Brain pericyte (primary cell): ENCODE measurements at places on chromosomes 2 and 18.
A peak's percentile ranks its signal among the peaks of the same experiment; 100 is the strongest.

- DNase-seq: no peak
Measured at GRCh38 chr2:25215232-25215631, 46.9 kb upstream of the POMC start.

GRCh38 chr2:19900931-19901441 lies 797 bp downstream of the TTC32 start:
- DNase-seq: no peak

DNA sequence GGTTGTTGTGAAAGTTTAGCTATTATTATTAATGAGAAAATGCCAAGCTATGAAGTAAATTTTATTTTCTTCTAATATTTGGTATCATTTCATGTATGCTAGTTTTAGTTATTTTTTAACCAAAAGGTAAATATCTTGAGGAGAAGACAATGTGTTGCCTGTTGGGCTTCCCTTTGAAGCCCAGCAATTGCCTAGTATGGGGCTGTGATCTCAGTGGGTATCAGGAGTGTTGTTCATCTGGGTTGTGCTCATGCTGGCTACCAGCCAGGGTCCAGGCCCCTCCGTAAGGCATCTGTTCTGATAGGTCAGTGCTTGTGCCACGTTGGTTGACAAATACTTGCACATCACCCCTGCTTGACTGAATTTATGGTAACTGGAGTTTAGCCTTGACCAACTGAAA lies 38.0 kb upstream of the DARS1 start:
- no peak for DNase-seq

DNA sequence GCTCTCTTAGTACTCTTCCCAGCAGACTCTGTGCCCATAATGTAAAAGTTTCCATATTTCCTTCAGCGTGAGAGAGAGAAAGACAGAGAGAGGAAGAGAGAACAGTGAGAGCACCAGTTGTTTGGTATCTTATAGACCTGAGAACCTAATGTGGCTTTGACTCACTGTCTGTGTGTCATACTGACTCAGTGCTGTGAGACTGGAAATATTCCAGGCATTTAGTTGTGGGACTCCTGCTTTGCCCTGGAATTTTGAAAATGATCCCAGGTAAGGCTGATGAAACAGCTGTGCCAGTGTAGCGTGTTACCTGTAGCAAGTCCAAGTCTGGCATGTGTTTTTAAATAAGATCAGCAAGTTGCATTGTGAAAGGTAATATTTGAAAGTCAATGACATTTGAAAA lies 87.9 kb upstream of the KCNH7 start:
- DNase-seq: no peak

DNA sequence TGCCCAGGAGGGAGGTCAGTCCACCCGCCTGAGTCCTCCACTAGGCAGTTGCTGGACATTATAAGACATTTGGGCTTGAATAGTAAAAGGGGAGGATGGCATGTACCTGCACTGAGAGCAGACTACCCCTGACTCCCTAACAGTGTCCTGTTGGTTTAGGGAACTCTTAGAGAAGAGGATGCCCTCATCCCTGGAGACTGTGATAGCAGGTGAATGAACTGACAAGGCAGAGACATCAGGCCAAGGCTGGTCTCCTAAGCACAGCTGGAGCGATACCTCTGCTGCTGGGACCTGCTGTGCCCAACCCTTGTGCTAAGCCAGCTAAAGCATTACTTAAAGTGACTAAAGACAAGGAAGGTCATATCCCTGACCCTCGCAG lies 34.8 kb downstream of the PROC start:
- no peak for DNase-seq

DNA sequence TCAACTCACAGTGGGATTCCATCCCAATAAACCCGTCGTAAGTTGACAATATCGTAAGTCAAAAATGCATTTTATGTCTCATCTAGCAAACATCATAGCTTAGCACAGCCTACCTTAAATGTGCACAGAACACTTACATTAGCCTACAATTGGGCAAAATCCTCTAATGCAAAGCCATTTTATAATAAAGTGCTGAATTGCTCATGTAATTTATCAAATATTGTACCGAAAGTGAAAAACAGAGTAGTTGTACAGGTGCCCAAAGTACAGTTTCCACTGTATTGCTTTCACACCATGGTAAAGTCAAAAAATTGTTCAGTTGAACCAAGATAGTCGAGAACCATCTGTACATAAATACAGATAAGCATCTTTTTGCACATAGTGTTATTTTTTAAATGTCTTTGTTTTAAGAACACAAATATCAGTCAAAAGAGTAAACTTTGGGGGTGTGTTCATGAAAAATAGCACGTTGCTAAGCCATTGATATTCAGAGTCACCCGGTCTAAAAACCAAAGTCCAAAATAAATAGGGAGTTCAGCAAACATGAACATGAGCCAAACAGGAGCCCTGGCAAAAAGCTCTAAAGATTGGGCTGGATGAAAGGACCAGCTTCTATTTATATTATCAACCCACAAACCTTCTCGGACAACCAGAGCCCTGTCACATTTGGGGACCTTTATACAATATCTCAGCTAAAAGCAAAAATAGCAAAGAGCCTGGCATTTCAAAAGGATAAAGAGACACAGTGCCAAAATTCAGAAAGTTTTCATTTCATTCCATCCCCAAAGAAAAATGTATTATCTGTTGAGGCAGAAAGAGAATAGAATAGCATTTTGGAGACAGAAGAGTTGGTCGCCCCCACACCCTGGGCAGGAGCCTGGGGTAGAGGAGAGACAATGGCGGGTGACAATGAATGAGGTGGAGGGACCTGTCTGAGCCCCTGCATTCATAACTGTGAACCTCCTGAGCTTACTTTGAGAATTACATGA lies 105.9 kb upstream of the SH3BP4 start:
- DNase-seq: no peak

GRCh38 chr2:5777131-5777535 lies 84.9 kb downstream of the SOX11 start:
- no peak for DNase-seq

DNA sequence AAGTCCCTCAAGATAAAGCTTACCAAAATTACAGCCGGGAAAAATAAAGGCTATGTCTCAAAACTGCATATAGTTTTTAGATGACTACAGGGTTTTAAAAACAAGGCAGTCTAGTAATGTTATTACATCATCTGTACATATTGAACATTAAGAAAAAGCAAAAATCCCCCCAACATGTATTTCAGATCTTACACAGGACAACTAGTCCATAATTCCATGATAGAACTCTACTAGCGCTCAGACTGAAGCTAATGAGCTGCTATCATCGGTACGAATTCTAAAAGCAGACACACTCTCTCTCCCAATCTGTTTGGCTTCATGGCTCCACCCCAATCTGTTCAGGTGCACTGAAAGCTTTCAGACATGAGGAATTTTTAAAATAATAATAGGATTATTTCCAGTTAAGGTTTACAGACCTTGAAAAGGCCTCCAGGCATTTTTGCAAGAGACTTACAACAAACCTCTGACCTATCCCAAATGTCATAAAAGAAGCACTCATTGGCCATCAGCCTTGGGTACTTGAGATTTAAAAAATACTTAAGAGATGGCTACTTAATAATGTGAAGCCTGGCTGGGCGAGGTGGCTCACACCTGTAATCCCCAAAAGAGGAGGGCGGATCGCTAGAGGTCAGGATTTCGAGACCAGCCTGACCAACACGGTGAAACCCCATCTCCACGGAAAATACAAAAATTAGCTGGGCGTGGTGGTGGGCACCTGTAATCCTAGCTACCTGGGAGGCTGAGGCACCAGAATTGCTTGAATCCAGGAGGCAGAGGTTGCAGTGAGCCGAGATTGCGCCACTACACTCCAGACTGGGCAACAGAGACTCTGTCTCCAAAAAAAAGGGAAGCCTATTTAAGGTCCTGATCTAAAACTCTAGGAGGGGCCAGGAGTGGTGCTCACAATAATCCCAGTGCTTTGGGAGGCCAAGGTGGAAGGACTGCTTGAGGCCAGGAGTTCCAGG lies 2.0 kb downstream of the NPC1 start:
- DNase-seq: no peak

DNA sequence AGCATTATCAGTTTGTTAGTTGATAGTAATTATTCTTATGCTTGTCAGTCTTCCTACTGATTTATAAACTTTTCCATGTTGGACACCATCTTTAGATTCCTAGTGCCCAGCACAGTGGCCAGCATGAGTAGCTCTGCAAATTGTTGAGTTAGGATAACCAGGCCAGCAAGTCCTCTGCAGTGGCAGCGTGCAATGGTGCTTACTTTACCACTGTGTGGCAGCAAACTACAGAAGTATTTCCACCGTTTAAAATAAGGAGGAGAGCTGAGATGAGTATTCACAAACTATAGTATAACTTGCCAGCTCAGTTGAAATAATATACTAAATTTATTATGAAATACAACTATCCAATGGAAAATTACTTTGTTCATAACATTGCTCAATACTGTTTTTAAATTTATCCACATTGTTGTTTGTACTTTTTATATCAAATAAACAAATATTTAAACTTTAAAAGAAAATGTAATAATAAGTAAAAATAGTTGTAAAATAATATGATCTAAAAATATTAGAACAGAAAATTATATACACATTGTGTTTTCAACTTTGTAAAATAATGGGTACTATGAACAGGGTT lies 9.3 kb upstream of the THADA start:
- no peak for DNase-seq

DNA sequence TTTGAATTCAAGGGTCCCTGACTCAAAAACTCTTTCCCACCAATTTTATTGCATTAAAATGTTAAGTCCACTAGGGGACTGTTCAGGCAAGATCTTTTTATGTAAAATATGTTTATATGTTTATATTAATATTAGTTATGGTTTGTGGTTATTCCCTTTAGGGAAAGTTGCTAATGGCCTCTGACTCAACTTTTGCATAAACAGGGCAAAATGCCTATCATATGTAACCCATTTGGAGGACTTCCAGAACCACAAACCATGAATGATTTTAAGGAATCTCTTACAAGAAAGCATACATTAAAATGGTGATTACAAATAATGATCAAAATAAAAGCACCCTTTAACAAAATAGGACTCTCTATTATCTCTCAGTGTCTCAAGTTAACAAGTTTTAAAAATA lies 1484.5 kb upstream of the ZEB2 start:
- peak; percentile 3 for DNase-seq

DNA sequence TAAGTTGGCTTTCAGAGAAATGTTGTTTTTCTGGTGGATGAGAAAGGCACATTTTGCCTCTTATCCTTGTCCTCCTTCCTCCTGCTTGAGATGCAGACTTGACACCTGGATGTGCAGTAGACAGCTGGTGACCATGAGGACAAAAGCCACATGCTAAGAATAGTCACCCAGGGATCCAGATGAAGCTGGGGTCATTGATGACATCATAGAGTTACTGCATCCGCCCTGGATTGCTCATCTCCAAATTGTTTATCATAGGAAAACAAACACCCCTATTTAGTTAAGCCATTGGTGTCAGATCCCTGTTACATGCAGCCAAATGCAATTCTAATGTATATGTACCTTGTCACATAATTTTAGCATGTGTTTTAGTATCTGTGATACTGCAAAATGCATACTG lies 16.3 kb upstream of the SLC1A4 start:
- DNase-seq: no peak

- no peak for DNase-seq
Measured at GRCh38 chr2:69505710-69506109, 68.5 kb upstream of the NFU1 start.

- no peak for DNase-seq
Measured at GRCh38 chr2:189338115-189338514, 103.2 kb upstream of the WDR75 start.

DNA sequence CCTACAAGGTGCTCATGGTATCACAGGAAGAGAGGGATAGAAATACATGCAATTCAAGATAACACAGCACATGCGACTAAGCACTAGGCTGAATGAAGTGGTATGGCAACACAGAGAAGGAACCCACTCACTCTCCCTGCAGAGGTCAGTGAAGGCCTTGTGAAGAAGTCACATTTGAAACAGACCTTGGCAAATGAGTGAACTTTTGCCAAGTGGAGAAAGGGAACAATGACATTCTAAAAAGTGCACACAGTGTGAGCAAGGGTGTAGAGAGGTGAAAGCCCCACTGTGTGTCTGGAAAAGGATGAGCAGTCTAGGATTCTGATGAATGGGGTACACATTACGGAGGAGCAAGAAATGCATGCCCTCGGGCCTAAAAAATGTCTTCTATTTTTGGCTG lies 23.3 kb downstream of the KLF7 start:
- DNase-seq: no peak

- no peak for DNase-seq
Measured at GRCh38 chr18:57748770-57749603, 54.1 kb downstream of the ATP8B1 start.

DNA sequence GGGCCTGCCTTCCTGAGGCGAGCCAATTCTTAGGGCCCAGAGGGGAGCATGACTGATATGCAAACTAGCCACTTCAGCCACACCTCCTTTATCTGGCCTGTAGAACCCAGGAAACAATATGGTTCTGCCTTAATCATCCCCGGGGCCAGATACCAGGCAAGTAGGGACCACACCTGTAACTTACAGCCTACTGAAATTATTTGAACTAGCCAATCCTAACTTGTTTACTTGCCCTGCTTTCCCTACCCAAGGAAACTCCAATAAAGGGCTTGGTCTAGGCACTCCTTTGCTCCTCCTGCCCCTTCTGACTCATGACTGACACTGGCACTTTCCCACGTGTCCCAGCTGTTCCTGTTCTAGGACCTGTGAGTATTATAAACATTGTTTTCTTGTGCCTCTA lies 57.6 kb downstream of the MYOM1 start:
- no peak for DNase-seq

GRCh38 chr2:100039291-100039980 lies 103.0 kb downstream of the AFF3 start:
- no peak for DNase-seq

DNA sequence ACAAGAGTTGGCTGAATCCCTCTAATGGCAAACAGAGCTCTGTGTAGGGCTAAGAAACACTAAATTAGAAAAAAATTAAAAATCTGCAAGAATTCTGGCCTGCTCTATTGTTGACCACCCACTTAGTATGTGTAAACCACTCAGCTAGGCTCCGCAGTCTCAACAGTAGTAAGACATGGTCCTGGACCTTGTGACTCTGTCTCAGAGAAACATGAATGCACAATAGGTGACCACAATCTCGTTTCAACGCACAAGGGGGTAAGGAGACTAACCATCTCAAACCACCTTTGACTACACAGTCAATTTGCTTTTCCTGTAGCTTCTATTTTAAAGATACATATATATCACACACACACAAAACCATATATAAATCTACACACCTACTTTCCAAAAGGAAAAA lies 16.5 kb downstream of the SEPTIN10 start:
- DNase-seq: no peak

- no peak for DNase-seq
Measured at GRCh38 chr2:127342101-127342500, 45.7 kb downstream of the MAP3K2 start.

GRCh38 chr2:45168711-45169338 lies 159.6 kb upstream of the SIX2 start:
- no peak for DNase-seq

- peak; percentile 61 for DNase-seq
Measured at GRCh38 chr2:15640261-15640711, 48.6 kb downstream of the DDX1 start.
